ENCODE measurements at places on chromosomes 12 and 14.
A peak's percentile ranks its signal among the peaks of the same experiment; 100 is the strongest.

DNA sequence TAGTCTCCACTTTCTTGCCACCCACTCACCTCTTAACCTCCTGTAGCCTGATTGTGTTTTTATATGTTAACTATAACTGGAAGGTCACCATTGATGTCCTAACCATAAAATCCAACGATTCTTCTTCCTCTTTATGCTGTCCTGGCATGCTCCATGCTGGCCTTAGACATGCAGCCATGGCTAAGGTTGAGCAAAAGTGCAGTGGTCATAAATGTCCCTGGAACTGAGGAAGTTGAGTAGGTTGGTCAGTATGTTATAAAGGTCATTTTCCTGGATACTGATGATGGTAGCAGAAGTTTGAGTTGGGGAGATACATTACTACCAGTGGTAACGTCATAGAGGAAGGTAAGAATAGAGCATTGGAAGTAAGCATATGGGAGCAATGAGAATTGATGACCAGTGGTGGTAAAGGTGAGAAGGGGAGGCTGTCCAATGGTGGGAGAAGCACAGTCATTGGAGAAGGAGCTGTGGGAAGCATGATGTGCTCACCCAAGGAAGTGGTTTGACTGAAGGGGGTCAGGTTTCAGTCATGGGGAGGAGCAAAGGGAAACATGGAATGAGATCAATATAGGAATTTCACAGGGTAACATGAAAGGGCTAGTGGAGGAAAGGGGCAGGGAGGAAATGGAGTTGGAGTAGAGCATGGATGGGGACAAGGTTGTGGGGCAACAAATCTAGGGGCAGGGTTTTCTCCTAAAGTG is 240.8 kb downstream of the DACT1 start:
- no peak for DNase-seq

- no peak for DNase-seq
These were observed 24.1 kb upstream of the PELI2 start for GRCh38 chr14:56094076-56094475.

- no peak for DNase-seq
These were observed 327.6 kb upstream of the CLEC14A start for GRCh38 chr14:38583471-38583870.

- DNase-seq, result no peak
These were observed 103.8 kb downstream of the TBX5 start for GRCh38 chr12:114302117-114302516.

DNA sequence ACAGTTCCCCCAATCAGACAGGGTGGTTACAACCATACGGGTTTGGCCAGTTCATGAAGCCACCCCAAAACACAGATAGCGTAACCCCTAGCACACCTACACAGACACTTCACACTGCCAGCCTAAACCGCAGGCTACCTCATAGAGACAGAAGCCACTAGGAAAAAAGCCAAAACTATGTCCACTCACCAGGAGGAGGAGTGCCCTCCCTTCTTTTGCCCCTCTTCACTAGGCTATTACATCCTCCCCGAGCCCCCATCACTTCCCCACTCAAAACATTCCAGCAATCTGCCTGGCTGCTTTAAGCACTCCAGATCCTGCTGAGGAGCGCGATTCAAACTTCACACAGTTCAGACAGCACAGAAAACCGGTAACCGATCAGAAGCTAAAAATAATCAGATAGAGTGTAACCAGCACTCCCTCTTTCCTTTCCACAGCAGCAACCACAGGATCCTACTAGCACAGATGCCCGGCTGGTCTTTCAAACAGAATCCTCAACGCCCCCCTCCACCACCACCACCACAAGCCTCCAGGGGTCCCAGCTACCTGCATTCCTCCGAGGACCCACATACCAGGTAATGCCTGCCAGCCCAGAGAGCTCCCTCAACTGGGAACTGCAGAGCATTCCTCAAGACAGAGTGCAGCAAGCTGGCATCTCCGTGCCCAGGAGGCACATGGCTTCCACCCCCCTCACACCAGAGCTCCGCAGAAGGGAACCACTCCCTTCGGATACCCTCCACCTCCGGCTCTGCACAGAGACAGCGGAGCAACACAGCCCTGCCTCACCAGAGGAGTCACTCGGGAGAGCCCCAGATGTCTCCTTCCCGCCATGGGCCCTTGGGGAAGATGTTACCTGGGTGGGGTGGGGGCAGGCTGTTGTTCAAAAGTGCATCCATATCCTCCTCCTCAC is 1.5 kb downstream of the CHD4 start:
- DNase-seq, result no peak

DNA sequence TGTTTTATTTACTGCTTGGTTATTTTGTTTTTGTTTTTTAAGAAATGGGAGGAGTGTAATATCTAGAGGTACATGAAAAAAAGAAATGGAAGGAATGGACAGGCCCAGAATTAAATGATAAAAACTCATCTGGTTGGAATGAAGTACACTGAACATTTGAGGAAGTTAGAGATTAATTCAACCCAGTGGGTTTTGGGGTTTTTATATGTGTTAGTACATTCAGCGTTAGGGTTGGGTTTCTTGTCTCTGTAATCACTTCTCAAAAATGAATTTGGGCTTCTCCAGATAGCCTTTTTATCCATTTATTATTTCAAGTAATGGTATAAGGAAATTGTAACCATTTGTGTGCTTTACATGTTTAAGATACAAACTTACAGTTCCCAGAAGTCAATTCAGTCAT is 19.5 kb upstream of the NUP107 start:
- no peak for DNase-seq

DNA sequence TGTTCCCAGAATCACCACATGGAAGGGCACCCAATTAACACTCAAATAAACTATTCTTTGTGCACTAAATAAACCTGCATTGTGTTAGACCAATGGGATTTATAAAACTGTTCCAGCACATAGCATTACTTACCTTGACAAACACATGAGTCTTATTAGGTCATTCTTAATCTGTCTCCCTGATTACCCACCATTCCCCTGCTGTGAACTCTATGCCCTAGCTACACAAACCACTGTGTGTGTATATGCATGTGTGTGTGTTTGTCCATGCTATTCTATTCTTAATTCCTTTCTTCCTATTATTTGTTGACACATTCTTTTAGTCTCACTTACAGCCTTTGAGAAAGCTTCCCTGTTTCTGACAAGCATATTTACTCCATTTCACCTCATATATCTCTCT is 303.6 kb upstream of the GARIN6 start:
- no peak for DNase-seq

- no peak for DNase-seq
These were observed 58.7 kb upstream of the RD3L start for GRCh38 chr14:104001003-104001402.

GRCh38 chr14:39857376-39858055 is 425.3 kb upstream of the FBXO33 start:
- no peak for DNase-seq

- no peak for DNase-seq
These were observed 119.2 kb downstream of the AACS start for GRCh38 chr12:125184213-125184967.

- no peak for DNase-seq
These were observed at the start of gene ASCL1 for GRCh38 chr12:102957339-102958050. TSS of gene ASCL1 (plus strand) at chr12:102957674. CDS start at chr12:102958245, 571 bp downstream.

DNA sequence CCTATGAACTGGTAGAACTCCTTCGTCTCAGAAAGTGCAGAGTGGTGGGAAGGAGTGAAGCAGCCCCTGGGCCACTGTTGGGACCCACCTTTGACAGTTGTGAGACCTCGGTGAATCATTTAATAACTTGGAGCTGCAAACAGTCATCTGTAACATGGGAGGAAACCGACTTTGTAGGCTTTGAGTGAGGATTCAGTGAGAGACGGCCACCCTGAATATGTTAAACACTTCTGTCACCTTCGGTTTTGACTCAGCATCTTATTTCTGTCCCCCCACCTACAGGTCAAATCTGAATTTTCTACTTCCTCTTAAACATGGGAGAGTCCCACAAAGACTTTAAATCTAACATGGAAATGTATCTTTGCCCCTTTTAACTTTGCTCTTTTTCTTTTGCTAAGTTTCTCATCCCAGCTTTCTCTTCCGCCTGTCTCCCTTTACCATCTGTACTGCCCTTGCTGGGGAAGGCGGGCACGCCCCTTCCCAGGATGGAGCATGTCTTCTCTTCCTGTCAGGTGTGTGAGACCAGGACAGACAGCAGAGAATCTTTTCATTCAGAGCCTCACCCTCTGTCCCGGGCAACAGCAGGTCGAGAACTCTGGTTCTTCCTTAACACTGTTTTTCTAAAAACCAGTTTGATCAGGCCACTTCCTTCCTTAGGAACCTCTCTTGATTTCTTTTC is 37.1 kb downstream of the ZC3H14 start:
- DNase-seq, result no peak

DNA sequence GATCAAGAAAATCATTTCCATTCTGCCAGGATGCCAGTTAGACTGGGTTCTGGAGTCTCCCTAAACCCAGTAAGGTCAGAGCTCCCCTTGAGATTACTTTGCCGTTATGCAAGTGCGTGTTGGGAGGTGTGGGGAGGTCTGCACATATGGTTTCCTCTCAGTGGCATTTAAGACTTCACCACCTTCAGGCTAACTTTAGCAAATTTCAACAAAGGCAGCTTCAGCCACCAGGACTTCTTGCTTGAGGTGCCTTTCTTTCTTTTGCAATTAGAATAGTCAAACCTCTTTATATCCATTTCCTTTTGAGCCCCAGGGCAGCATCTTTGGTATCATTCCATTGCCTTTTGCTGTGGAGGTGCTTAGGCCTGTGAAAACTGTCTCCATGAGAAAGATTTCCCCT is 117.2 kb upstream of the CCND2 start:
- no peak for DNase-seq

- no peak for DNase-seq
These were observed 2.8 kb downstream of the DHH start for GRCh38 chr12:49091836-49092085.

- DNase-seq, result no peak
These were observed at the start of gene MYO1A for GRCh38 chr12:57049890-57050289. TSS of gene MYO1A (minus strand) at chr12:57050129. CDS start at chr12:57048323, 1,806 bp downstream.

GRCh38 chr14:20583908-20584307 is 3.9 kb downstream of the RNASE11 start:
- DNase-seq, result no peak

DNA sequence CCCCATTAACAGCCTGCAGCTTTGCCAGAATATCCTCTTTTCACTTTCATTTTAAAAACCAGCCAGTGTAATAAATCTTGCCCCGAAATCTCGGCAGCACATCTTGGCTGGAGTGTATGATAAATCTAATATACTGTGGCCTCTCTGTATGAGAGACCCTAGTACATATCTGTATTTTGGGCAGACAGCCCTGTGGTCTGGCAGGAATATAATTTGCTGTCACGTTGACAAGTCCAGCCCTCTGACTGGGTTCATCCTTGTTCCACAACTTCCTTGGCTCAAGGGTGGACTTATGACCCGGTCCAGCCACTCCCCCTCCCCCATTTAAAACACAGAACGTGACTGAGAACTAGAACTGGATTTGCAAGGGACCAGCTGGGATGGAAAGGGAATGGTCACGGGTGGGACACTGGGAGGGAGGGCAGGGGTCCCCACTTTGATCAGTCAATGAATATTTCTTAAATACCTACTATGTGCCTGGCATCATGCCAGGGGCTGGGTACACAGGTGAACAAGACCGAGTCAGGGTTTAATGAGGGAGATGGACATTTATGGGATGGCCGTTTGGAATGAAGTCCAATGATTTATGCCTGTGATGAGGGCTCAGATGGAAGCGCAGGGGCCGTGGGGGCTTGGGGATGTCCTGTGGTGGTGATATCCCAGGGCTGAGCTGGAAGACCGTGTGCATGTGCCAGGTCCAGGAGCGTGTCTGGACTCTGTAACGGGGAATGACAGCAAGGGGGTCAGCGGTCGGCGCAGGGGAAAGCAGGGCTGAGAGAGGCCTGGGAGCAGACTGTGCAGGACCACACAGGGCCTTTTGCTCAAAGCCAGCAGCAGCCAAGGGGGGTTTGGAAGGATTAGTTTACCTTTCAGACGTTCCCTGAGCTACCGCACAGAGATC is 190.5 kb downstream of the PHETA1 start:
- DNase-seq, result no peak

DNA sequence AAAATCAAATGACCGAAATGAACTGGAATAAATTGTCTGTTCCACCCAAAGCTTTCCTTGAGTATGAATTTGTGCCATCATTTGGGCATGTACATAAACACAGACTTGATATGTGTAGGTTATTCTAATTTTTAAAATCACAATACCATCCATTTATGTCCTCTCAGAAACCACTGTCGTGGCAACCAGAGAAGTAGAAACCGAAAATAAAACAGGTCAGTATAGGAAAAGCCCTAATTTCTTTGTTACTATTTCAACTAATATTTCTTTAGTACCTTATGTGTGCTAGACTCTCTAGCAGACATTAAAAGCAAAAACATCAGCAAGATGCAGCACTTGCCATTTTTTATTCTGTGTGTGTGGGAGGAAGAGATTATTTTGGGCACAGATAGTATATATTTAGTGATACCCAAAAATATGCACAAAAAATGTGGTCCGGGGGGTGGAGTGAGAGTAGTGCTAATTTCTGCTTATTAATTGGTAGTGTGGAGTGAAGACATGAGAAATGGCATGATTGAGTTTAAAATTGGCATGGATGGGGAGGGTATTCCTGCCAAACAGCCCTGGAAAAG is 130.8 kb upstream of the CNTN1 start:
- no peak for DNase-seq

- DNase-seq, result no peak
These were observed 107.0 kb downstream of the HELB start for GRCh38 chr12:66409195-66409871.

GRCh38 chr14:91373591-91374254 is 43.9 kb downstream of the CCDC88C start:
- DNase-seq, result no peak

DNA sequence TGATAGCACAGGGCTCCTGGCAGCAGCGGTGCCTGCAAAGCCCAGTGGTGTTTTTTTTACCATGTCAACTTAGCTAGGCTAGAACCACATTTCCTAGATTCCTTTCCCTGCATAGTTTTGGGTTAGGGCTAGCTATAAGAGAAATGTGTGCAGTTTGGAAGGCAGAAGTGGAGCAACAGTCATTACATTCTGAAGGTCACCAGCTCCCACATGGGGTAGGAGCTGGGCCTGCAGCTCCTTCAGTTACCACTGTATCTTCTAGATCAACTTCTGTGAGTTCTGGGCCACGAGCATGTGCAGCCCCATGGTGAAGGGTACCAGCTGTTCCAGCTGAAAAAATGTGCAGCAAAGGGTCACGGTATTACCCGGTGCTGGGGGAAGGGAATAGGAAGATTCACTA is 2.3 kb upstream of the SLC25A3 start:
- DNase-seq, result no peak

- DNase-seq, result no peak
These were observed 3.3 kb downstream of the CD4 start for GRCh38 chr12:6792522-6793201.

GRCh38 chr12:65670775-65671174 is 153.5 kb upstream of the HMGA2 start:
- no peak for DNase-seq

GRCh38 chr14:89221109-89221810 is 195.8 kb downstream of the FOXN3 start:
- peak; percentile 41 for DNase-seq

DNA sequence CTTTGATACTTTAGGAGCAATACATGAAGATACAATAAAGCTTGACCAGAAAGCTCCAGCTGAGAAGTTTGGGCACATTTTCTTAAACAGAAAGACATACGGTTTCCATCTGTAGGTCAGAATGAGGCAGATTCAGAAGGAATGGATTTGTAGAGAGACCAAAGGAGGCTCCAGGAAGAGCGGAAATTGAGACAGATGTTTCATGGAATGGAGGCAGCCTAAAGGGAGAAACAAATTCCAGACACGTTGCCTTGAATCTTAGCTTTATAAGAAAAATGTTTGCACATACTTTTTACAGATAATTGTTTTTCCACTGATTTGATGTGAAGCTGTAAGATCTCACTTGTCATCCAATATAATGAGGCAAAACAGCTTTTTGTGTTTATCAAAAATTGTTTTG is 24.8 kb downstream of the EPYC start:
- peak; percentile 41 for DNase-seq

Data from right renal cortex interstitium (tissue), 3 donors.